IMR-90 (cell line): ENCODE measurements at places on chromosomes 2 and 18.

GRCh38 chr2:104448661-104449440, 405.1 kb upstream of the POU3F3 start:
- no peak for DNase-seq

DNA sequence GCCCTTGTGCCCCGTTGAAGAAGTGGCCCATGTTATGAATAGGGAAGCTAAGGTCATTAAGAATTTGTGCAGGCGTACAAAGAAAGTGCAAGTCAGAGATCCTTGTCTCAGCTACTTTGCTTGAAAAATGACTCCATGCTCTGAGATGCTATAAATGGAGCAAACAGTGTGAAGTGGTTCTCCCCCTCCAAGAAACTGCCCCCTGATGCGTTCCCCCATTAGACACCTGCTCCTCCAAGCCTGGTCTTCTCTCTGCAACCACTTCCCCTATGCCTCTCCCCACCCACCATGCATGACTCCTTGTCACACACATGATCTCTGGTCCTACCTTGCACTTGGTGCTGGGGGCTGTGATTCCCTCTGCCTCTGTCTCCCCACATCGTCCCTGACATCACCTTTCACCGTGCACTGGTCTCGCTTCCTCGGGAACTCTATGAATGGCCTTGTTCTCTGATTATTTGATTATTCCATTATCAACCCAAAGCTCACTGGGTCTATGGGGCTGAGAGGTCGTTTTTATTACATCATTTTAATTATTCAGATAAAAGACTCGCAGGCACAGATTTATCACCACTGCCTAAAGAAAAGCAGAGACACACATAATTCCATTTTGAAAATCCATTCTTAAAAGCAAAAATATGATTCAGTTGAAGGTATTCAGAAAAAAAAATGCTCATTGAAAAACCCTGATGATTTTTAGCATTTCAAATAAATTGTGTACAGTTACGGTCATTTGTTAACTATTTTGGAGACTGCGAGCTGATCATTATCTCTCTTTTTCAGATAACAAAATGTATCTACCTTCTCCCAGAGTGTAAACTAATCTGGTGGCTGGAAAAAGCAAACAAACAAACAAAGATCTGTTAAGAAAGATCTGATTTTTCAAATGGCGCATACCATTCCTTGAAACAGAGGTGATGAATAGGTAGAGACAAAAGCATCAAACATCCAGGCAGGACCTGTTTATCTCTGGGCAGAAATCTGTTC, 294.9 kb downstream of the SOX11 start:
- no peak for DNase-seq

GRCh38 chr2:39491653-39492052, 54.6 kb upstream of the MAP4K3 start:
- no peak for DNase-seq

- no peak for DNase-seq
Observed at GRCh38 chr2:206462240-206462854, 19.0 kb downstream of the ADAM23 start.

- no peak for DNase-seq
Observed at GRCh38 chr2:211751848-211752247, 786.8 kb downstream of the ERBB4 start.

- no peak for DNase-seq
Observed at GRCh38 chr2:122315306-122315705, 559.9 kb downstream of the TSN start.

DNA sequence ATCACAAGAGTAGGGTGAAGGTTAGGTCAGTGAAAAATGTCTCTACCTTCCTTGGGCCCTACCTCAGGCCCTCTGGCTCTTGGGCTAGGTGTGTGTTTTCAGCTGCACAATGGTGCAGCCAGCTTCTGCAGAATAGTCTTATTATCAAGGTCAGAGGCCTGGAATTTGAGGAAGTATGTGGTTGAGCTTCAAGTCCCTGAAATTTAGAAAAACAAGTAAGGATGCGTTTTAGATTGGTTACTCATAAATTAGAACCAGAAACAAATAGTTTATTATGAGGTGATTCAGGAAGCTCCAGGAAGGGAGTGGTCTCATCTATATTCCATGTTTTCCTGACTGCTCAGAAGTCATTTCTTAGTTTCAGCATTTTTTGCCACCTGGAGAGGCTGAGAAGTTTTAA, 204.2 kb upstream of the CELF4 start:
- DNase-seq: no peak

DNA sequence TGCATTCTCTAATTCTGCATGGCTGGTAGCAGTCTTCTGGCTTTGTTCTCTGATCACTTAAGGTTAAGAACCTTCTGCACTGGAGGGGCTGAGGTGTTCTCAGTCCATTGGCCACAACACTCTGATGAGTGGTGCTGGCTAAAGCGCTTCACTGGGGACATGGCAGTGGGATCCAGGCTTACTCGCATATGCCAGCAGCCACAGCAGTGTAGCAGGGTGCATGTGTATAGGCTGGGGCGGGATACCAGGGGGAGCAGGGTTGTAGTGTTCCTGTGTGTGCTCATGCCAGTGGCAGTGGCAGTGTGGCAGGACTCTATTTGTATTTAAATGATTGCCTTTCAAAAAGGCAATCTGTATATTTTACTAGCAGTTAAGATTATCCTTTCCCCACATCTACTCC, 11.1 kb upstream of the TACR1 start:
- DNase-seq: no peak

- no peak for DNase-seq
Observed at GRCh38 chr2:198900141-198900540, 557.6 kb downstream of the SATB2 start.

- DNase-seq: peak; percentile 34
Observed at GRCh38 chr2:69088466-69088865, 75.5 kb downstream of the ANTXR1 start.

GRCh38 chr18:55252053-55252675, 292.9 kb upstream of the CCDC68 start:
- no peak for DNase-seq

- peak; percentile 65 for DNase-seq
Observed at GRCh38 chr2:74206180-74206688, 7.8 kb downstream of the MTHFD2 start.

GRCh38 chr2:14424478-14425390, 207.8 kb upstream of the LRATD1 start:
- no peak for DNase-seq

DNA sequence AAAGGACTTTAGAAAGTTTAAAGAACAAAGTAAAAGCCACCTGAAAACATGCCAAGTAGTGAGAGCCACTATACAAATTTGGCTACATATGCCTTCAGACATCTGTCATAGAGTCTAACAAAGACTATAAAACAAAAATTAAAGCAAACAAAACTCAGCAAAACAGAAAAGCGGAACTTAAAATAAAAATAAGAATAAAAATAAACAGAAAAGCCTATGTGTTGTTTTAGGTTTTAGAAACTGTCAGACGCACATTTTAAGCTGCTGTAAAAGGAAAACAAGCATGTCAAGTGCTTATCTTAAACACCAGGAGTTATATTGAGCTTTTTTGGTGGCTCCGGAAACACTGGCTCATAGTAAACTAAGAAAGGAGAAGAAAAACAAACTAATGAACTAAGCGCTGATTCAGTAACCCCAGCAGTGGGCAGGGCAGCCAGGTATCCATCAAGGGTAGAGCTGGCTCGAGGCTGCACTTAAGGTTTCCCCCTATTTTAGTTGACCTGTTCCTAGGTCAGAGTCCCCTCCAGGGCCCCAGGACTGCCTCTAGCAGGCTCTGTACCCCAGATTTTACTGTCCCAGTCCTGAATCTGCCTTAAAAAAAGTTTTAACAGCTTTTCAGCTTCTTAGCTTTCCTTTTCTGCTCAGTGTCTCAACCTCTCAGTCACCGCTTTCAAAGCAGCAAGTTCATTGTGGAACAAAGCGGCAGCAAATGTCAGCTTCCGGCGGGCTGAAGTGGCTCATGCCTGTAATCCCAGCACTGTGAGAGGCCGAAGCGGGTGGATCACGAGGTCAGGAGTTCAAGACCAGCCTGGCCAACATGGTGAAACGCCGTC, 15.4 kb upstream of the RMC1 start:
- DNase-seq: peak; percentile 33

- no peak for DNase-seq
Observed at GRCh38 chr2:126933711-126934091, 35.0 kb downstream of the TEX51 start.

GRCh38 chr2:234905547-234906265, 46.1 kb upstream of the SH3BP4 start:
- peak; percentile 57 for DNase-seq

DNA sequence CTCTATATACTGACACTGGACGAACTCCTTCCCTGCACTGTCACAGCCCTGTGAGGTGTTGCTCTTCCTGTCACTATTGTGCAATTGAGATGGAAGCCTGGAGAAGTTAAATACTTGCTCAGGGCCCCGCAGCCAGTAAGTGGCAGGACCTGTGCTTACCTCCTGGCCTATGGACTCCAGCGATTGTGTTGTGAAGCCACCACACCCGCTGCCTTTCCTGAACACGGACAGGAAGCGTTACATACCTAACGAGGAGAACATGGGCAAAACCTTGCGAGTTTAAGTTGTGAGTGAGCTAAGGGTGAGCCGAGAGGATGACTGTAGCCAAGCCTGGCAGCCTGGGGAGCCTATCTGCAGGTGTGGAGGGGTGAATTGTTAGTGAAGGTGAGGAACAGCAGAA, 26.1 kb downstream of the RAB31 start:
- DNase-seq: no peak

- no peak for DNase-seq
Observed at GRCh38 chr2:128813352-128814034, 494.8 kb upstream of the HS6ST1 start.

DNA sequence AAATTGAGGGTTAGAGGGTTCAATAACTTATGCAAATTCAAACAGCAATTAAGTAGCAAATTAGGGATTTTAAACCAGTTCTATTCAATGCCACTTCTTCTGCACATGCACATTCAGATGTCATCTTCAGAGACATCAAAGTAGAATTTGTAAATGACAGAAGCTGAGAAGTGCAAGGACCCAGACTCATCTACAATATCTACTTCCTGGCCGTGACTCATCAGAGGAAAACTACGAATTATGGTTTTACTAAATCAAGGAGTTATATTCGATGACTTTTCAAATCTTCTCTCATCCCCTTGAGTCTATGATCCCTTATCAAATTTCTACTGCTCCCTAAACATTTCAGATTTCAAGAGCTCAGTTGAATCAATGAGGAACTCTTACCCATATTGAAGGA, 20.0 kb upstream of the STAT4 start:
- no peak for DNase-seq

GRCh38 chr18:27045342-27045741, 139.8 kb downstream of the CHST9 start:
- DNase-seq: no peak

DNA sequence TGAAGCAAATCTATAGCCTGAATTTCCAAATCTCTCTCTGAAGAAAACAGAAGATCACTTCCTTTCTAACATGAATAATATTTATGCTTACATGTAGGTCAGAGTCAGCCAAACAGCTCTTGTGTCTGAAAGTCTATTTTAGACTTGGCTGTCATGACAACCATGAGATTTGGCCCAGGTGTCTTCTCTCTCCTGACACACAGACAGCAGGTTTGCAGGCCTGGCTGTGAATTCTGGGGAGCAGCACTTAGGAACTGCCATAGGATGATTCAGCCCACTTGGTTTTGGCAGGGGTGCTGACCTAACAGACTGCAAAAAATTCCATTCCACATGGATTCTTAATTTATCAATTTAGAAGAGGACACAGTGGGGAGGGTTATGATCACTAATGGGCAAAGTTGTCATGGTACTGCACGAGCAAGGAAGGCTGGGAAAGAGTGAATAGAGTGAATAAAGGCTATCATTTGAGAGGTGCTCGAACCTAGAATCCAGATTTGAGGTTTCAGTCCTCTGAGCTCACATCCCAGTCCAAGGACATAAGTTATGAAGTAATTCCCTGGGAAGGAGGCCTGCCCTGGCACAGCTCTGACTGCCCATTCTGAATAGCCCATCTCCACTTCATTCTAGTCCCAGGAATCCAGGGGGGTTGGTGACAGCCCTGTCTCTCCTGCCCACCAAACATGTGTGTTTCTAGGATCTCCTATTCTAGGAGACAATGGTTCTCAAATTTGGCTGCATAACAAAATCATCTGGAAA, 453.9 kb upstream of the TRIB2 start:
- DNase-seq: peak; percentile 77

DNA sequence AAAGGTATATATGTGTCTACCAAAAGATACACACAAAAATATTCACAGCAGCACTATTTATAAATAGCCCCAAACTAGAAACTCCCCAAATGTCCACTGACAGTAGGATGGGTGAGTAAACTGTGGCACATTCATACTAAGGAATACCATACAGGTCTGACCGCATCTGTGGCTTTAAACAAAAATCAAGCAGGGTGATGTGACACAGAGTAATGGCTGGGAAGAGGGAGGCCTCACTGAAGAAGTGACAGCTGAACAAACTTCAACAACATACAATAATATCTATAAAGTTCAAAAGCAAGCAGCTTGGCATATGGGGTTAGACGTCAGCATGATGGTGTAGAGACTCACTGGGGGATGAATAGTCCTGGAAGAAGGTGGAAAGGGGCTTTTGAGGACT, 115.1 kb upstream of the PPP1CB start:
- DNase-seq: no peak

- DNase-seq: peak; percentile 11
Observed at GRCh38 chr2:38765551-38765950, 12.5 kb upstream of the GEMIN6 start.

- DNase-seq: peak; percentile 88
Observed at GRCh38 chr2:54728669-54729120, 5.2 kb downstream of the EML6 start.

DNA sequence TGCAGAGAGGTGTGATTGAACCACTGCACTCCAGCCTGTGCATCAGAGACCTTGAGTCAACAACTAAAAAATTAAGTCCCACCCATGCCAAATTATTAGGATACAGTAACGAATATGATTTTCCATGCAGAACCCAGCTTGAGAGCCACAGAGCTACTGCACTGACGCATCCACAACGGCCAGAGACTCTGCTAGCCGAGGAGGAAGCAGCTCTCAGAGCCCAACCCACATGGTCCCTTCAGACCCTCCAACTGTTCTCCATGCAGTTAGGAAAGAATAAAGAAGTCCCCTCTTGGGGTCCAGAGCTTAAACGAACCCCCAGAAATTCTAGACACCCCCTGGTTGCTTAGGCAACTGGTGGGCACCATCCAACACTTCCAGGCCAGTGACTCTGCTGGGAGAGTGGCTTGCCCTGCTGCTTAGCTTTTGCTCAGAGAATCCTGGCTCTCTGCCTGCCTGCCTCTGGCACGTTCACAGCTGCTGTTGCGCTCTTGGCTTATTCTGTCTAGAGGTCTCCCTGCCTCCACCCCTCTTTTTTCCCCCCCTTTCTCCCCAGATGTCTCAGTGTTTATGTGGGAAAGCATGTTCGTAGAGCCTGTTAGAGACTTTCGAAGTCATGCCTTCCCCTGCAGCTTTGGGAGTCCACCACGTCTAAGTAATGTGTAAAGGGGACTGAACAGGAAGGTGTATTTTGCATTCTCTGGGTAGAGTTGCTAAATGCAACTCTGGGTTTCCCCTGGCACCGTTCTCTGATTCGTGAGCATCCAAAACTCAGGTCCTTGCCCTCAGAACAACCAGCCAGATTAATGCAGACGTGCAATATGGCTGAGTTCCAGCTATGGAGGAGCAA, 26.0 kb upstream of the SP3 start:
- peak; percentile 89 for DNase-seq

GRCh38 chr18:60754413-60755009, 381.9 kb upstream of the MC4R start:
- DNase-seq: no peak
